ENCODE measurements at places on chromosomes 5 and 9. TPM values are rescaled to one million over a fixed set of nuclear protein-coding genes. Genes with fewer than 3 reads are reported as not detected.

GRCh38 chr5:6803981-6804550 is 90.8 kb downstream of the TENT4A start:
- DNase-seq: no peak

DNA sequence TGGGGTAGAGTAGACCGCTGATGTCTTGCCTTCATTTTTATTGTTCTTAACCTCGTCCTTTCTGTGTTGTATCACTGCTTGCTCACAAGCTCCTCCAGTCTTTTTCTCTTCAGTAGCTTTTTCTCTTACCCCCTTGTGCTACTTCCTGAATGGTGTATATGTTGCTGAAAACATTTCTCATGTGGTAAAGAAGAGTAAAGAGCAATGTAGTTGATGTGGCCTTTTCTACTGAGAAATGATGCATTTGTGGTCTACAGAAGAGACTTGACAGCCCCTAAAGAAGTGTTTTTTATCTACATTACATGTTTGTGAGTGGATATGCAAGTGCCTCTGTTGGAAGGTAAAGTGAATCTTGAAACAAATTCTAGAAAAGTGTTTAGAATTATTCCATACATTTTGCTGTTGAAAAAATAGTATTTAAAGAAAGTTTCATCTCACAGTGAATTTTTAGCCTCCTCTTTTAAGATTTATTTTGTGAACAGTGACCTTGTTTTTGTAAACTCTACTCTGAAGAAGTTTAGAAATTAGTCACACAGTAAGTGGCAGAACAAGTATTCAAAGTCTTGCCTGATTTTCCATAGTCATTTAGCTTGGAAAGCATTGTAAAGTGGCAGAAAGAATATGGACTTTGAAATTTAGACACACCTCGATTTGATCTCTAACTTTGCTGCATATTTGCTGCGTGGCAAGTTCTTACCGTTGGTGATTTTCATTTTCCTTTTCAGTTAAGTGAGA is 17.4 kb downstream of the CDC42SE2 start:
- no peak for DNase-seq

DNA sequence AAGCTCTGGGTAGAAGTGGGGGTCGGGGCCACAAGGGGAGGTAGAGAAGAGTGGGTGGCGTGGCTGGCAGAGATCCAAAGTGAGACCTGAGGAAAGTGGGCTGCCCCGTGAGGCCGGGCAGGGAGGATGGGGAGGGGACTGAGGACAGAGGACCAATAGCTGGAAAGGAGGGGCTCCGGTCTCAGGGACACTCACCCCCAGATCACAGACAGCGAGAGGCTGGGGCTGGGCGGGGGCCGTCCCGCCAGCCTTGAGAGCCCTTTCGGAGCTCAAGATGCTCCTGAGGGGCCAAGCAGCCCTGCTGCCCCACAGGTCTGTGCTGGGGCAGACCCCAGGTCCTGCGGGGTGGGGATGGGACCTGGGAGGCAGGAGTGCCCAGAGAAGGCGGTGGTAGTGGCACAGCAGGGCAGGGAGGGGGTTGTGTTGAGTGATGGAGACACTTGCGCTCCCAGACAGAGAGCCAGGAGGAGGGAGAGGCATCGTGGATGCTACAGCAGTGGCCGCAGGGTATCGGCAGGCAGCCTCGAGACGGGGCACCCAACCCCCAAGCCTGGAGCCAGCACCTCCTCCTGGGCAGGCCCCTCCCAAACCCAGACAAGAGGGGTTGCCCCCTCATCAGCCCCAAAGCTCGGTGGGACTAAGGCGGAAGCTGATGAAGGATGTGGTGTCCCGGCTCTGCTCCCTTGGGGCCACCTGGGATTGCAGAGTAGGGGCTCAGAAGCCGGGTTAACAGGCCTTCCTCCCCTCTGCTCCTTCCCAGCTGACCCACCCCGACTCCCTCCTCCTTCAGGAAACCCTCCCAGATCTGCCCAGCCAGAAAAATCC is 3.4 kb downstream of the SARDH start:
- DNase-seq: no peak

The SHROOM1 gene
- 26.7 TPM for polyA plus RNA-seq

GRCh38 chr9:4243113-4243512 is 56.8 kb downstream of the GLIS3 start:
- DNase-seq: no peak

The PCDHB9 gene
- polyA plus RNA-seq: 4.1 TPM

The CDC20B gene
- 0.59 TPM for polyA plus RNA-seq

DNA sequence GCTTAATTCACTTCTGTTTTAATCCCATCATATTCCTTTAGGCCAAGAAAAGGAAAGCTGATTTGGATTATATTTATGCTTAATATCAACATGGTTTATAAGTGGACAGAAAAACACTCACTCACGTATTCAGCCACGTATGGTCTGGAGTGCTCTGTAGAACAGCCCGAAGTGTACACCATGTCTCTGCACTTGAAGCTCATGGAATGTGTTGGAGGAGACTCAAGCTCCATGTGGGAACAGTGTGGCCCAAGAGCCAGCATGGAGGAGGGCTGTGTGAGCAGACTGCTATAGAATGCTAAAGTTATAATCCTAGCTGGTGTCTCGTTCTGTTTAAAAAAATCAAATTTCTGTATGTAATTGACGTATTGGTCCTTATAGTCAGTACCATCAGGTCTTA is 32.9 kb downstream of the OTULINL start:
- DNase-seq: no peak

All from renal cortex interstitium (tissue), 15 donors.